ENCODE measurements at places on chromosomes 3 and 15.

GRCh38 chr3:87045473-87045872 lies 54.5 kb upstream of the VGLL3 start:
- no peak for DNase-seq

GRCh38 chr3:138974462-138974861 lies 27.4 kb downstream of the FOXL2NB start:
- DNase-seq: no peak

DNA sequence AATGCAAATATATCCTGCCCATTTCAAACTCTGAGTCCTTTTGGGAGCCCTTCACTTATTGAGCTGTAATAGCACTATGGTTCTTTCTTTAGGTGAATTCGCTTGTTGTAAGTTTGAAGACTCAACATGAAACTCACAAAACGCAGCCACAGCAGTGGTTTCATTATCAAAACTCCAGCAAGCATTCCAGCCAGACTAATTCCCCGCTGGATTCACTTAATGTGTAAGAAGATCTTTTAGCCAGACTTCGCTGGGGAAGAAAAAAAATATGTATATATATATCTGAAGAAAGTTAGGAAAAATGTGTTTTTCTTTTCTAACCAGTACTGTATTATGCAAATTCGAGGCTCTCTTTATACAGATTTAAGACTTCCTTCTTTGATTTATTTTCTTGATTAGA lies 241.1 kb downstream of the WNT5A start:
- DNase-seq: no peak

GRCh38 chr3:150917951-150918350 lies 12.7 kb upstream of the MINDY4B start:
- no peak for DNase-seq
